ENCODE measurements at places on chromosomes 3 and 15.

DNA sequence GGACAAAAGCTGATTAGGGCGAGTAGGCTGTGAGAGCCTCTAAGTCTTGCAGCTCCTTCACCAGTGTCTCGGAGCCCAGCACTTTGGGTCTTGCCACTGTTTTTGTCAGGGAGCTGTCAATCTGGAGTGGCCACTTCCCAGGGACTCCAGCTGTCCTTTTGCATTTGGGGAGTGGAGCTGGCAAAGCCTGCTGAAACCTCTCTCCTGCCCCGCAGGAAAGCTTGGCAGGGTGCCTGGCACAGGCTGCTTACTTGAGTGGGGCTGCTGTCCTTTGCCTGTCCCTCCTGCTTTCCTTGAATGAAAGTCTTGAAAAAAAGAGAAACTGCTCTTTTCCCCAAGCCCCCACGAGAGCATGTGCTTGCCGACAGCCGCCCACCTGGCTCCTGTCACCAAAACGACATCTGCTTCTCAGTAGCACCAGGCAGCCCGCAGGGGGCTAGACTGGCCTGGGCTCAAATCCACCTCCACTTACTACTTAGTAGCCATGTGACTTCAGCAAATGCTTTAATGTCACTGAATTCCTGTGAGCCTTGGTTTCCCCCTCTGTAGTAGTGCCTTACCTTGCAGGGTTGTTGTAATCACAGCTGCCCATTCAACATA, 13.7 kb downstream of the USP13 start:
- DNase-seq, result no peak

DNA sequence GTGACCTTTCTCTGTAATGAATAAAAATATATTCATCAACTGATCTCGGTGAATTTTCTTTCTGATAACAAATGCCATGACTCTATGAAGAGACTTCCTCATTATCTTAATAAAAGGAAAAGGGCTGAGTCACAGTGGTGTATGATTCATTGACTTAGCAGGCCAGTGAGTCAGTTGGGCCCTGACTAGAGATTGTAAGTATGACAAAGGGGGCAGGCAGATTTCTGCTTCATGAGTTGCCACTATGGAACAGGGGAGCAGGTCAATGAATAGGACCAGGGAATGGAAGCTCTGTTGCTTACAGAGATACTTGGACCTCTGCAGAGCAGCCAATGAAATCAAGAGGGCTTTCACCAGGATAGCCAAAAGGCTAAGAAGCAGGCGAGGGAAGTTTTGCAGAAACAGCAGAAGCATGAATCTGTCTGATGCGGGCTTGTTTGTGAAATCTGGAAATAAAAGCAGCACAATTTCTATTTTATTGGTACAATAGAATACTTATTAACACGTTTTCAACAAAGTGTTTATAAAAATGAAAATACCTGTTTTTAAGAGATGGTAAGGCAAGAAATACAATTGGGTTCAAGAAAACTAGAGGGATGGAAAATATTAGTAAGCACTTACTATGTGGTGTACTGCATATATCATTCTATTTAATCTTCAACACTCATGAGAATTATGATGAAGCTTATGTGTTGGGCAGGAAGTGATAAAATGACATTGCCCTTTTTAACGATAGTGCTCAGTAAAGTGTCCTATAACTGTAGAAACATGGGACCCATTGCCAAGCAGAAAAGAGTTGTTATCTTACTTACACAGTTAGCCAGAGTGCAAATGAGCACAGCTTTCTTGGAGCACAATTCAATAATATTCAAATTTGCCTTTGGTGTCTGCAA, 169.8 kb upstream of the MYRIP start:
- DNase-seq, result peak; percentile 98

GRCh38 chr3:16481546-16481897, 32.0 kb downstream of the RFTN1 start:
- no peak for DNase-seq

DNA sequence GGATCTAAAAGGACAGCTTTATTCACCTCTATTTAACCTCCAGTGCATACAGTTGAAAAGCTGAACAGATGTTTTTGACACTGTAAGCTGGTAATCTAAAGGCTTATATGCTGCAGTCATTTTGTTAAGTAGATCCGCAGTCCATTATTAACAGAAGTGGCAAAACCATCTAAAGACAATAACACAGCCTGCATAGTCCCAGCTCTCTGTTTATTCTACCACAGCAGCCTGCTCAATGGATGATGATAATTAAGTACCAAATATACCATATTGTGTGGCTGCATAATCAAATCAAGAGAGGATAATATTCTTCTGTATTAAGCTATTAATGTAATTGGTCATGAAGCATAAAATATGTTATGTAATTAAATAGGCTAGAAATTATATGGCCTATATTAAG, 207.1 kb downstream of the MEIS2 start:
- DNase-seq, result no peak

DNA sequence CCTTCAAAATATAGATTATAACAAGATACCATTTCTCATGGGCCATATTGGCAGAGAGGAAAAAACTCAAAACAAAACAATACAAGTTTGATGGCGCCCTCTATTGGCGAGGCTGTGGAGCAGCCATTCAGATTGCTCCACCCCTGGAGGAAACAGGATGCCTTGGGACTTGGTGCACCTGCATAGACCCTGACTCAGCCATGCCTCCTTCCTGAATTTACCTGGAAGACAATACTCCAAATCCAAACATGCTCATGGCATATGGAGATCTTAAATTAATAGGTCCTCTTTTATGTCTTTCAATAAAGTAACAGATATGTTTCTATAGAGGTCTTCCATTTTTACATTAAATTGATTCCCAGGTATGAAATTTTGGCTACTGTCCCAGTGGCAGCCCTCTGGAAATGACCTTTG, 90.0 kb downstream of the APBA2 start:
- peak; percentile 74 for DNase-seq

DNA sequence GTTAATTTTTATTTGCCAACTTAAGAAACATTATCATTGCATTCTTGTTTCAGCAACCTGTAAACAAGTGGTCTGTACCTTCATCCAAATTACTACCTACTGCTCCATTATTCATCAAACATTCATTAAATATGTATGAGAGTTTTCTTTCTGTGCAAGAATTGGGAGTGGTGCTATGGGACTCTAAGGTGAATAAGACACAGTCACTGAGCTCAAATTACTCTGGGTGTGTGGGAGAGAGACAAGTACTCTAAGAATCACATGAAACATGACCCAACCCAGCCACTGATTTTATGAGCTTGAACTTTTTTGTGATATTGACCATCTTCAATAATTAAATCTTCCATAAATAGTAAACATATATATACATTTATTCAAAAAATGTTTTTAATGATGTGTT, 227.2 kb upstream of the TP63 start:
- DNase-seq, result no peak

- DNase-seq, result no peak
Observed at GRCh38 chr3:72440491-72440890, 407.8 kb downstream of the SHQ1 start.

DNA sequence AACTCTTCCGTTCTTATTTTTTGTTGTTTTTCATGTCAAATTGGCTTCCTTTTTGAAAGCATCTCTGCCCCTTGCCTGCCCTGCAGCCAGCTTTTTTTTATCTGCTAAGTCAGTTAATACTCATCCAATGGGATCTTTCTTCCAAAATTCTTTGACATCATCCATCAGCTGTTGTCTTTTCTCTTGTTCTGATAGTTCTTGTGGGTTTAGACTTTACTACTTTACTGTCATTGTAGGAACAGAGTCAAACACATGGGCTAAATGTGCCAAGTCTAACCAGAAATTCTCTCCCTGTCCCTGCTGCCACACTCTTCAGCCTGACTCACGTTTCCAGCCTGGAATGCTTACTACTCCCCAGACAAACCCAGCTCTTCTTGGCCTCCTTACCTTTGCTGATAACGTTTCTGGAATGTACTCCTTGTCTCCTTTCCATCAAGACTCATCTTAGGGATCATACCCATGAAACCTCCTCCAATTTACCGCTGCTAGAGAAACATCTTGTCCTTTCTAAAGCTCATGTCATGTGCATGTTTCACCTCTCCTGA, 10.7 kb upstream of the VPS8 start:
- no peak for DNase-seq

- peak; percentile 41 for DNase-seq
Observed at GRCh38 chr3:142489572-142490323, 41.9 kb upstream of the XRN1 start.

DNA sequence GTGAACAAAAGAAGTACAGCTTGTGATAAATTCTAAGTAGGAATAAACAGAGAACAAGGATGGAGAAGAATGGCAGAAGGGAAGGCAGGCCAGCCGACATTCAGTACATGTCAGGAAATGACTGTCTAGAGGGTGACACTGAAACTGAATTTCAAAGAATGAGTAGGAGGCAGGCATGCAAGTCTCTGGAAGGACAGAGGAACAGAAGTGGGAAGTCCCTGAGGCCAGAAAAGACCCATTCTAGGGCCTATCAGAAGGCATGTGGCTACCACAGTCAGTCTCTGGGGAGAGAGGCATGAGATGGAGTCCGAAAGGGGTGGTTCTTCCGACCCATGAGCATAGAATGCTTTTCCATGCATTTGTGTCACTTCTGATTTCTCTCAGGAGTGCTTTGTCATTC, 243.5 kb upstream of the UBE2E2 start:
- DNase-seq, result no peak

GRCh38 chr3:134527037-134527436, 41.2 kb downstream of the CEP63 start:
- peak; percentile 39 for DNase-seq

GRCh38 chr3:9770276-9770812, 597 bp upstream of the CAMK1 start:
- no peak for DNase-seq

GRCh38 chr15:89551550-89551949, 23.7 kb upstream of the TICRR start:
- no peak for DNase-seq

GRCh38 chr15:40296561-40297230, 11.0 kb downstream of the PLCB2 start:
- DNase-seq, result no peak

- no peak for DNase-seq
Observed at GRCh38 chr15:74839526-74840395, 3.2 kb downstream of the ULK3 start.

GRCh38 chr3:134857776-134858362, 62.8 kb downstream of the EPHB1 start:
- DNase-seq, result no peak

- no peak for DNase-seq
Observed at GRCh38 chr3:47614788-47615187, 36.1 kb upstream of the CSPG5 start.

DNA sequence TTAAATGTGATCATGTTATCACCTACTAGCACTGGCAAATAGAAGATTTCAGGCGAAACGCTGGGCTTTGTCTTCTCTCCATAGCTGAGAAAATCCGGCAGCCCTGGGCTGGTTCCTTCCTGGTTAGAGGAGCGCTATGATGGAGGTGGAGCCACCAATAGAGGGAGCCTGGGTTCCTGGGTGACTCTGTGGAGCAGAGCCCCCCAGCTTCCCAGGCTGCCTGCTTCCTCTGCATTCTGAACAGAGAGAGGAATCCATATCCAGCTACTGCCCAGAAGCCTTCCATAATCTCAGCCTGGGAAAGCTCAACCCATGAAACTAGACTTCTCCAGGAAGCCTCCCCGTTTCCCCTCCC, 32.6 kb upstream of the IQSEC1 start:
- DNase-seq, result no peak

DNA sequence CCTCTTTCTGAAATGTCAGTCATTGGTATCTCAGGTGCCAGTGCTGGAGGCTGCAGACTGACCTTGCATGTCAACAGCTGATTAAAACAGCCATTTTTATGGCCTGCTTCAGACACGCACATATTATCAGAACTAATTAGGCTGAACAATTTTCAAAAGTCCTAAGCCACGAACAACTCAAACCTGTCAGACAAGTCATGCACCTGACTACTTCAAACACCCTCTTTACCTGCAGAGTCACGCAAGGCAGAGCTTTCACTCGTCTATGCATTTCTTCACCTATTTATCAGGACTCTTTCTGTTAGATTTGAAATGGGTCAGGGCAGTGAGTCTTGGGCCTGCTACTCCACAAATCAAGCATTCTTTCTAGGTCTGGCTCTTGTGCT, 26.7 kb downstream of the CLK3 start:
- DNase-seq, result no peak

DNA sequence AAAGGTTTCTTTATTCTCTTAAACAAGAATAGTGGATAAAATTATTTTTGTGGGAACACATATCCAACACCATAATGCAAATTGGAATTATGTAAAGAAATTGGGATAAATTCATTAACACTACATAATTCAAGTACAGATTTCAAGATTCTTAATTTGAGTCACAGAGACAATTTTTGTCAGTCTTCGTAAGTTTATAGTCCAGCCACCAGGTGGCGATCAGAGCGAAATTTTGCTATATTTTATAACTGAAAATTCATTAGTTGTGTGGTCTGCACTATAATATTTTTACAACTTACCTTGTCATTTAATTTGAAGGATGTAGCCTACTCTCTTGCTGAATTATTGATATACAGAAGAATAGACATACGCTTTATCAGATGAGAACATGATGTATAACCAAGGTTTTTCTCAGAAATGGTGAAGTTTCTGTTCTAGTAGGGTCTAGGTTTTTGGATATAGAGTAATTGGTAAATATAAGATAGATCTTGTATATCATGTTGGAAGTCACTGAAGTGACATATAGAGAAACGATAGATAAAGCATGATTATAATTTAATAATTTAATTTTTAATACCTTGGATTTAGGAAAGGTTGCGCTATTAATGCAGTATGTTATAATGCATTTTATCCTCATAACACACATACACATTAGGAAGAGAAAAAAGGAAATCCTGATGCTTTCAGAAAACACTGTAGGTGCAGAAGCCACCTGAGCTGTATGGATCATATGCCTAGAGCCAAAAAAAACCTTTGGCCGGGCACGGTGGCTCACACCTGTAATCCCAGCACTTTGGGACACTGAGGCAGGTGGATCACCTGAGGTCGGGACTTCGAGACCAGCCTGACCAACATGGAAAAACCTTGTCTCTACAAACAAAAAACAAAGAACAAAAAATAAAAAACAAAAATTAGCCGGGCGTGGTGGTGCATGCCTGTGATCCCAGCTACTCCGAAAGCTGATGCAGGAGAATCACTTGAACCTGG, 31.7 kb downstream of the PLSCR4 start:
- peak; percentile 64 for DNase-seq

DNA sequence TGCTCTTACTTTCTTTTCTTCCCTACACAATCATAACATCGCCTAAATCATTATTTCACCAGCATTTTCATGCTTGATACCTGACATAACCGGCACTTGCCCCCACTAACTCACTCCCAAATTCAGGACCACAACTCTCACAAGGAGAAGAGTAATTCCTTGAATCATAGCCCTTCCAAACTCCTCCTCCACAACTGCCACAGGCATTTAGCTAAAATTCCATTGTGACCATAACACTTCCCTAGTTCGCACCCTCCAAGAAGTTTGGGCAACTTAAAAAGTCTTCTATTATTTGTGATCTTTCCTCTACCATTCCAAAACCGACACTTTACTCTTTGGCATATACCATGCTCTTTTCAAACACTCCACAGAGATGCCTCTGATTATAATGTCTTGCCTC, 59.4 kb upstream of the XRN1 start:
- no peak for DNase-seq
